ENCODE measurements at places on chromosomes 2 and 18.

- no peak for DNase-seq
These were observed 157.9 kb upstream of the SCN7A start for GRCh38 chr2:166651991-166652390.

DNA sequence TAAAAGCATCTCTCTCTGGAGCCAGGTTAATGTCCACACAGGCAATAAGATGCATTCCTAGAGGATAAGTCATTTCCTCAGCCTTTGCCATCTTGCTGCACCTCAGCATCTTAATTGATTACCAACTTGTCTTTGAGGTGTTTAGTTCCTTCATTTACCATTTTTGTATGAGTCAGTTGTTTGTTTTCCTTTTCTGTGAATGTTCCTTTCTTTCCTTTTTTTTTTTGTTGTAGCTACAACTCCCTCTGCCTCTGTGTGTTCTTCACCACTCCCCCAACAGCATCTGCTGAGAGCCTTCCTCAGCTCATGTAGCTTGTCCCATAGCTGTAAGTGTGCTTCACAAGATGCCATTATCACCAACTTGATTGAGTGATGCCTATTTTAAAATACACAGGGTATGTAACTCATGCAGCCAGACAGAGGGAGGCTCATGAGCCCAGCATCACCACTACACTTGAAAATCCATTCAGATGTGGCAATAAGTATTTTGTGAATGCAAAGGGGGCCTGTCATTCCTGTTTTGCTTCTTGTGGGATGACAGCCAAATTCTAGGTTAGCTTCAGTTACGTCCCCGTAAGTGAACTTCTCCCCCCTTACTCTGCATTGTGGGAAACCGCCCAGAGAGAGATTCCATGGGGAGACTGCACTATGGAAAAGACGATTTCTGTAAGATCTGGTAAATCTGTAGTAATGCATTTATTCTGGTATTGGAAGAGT, 315.9 kb upstream of the ZEB2 start:
- DNase-seq: no peak

GRCh38 chr2:241142063-241142462, 7.2 kb downstream of the PASK start:
- DNase-seq: no peak

DNA sequence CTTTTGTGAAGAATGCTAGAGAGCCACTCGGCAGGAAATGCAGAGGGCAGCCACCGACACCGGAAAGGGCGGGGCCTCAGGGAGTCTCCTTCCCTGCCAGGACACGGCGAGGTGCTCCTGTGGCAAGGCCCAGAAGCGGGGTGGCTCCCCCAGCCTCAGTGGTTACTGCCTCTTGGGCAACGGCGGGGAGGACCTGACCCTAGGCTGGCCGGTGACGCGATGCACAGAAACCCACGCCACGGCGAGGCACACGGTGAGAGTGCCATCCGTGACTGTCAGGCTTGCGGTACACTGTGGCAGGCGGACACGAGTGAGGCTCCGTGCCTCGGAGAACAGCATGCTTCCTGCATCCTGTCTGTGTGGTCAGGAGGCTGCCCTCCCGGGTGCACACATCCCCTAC, 47.8 kb downstream of the ZAP70 start:
- no peak for DNase-seq

- DNase-seq: no peak
These were observed 109.0 kb upstream of the MSH2 start for GRCh38 chr2:47293976-47294375.

GRCh38 chr2:1731447-1731962, 12.8 kb downstream of the PXDN start:
- DNase-seq: no peak

Measured in T-helper 1 cell (primary cell).